ENCODE measurements at places on chromosomes 12 and 14. TPM values are rescaled to one million over a fixed set of nuclear protein-coding genes. Genes with fewer than 3 reads are reported as not detected.

ETFBKMT gene
- 3.3 TPM for total RNA-seq

PCED1B gene
- 0.46 TPM for total RNA-seq

SVOP gene
- total RNA-seq = not detected

RNASE3 gene
- total RNA-seq = not detected

NEMP1 gene
- total RNA-seq = 6.6 TPM

KLRD1 gene
- 0.50 TPM for total RNA-seq

OR10P1 gene
- not detected for total RNA-seq

TMEM30B gene
- 0.86 TPM for total RNA-seq

ZFC3H1 gene
- total RNA-seq = 35.9 TPM

KIF21A gene
- total RNA-seq = 9.9 TPM

BCL7A gene
- 6.6 TPM for total RNA-seq

OR10G3 gene
- not detected for total RNA-seq

RASAL1 gene
- not detected for total RNA-seq

KLRC3 gene
- total RNA-seq = not detected

IL22 gene
- not detected for total RNA-seq

PRPH gene
- total RNA-seq = 0.33 TPM

BMP4 gene
- 20.0 TPM for total RNA-seq
